ENCODE measurements at places on chromosomes 7 and 10. TPM values are rescaled to one million over a fixed set of nuclear protein-coding genes. Genes with fewer than 3 reads are reported as not detected.

Gene PRSS2
- 47.9 TPM for total RNA-seq

Gene NME8
- 0.28 TPM for total RNA-seq

Gene CPED1
- total RNA-seq = 12.6 TPM

Gene ZNF804B
- total RNA-seq = not detected

DNA sequence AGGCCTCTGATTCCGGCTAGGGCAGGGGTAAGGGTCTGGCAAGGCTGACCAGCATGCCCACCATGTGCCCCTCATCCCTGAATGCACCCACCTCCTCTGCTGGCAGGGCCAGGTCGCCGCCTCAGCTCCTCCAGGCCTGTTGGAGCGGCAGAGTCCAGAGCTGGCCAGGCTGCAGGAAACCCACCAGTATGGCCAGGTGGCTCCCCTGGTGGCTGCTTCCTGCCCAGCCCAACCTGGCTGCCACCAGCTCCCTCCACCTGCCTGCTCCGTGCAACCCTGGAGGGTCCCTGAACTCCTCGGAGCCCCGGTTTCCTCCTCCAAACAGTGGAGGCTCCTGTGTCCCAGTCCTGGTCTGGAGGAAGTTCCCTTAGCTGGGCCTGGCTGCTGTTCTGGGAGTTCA, 39.6 kb downstream of the MICALL2 start:
- H3K27ac ChIP-seq = no peak overlapping the region
- H3K4me3 ChIP-seq = no peak overlapping the region
- H3K36me3 ChIP-seq = no peaks in the 10 kb centered on the region
- no peak for DNase-seq
- H3K4me1 ChIP-seq = no peaks in the 10 kb centered on the region
- H3K27me3 ChIP-seq = peaks cover 23% of the 10 kb centered on the region

Data from lung (tissue), 17 donors.